ENCODE measurements at places on chromosomes 2 and 18.

- no peak for DNase-seq
These were observed 93.8 kb downstream of the DTNA start for GRCh38 chr18:34803877-34804400.

GRCh38 chr2:111156529-111156928 lies 35.8 kb downstream of the BCL2L11 start:
- DNase-seq: no peak

- DNase-seq: no peak
These were observed 122.2 kb downstream of the QPCT start for GRCh38 chr2:37466533-37467222.

- DNase-seq: no peak
These were observed 89.6 kb upstream of the PMAIP1 start for GRCh38 chr18:59810183-59810582.
